ENCODE measurements at places on chromosomes 1 and 21. TPM values are rescaled to one million over a fixed set of nuclear protein-coding genes. Genes with fewer than 3 reads are reported as not detected.

Gene CNTN2
- 131 TPM for total RNA-seq

Gene POLR3C
- total RNA-seq, result 24.6 TPM

Gene PPFIA4
- 108 TPM for total RNA-seq

Gene MSH4
- 1.6 TPM for total RNA-seq

Gene S100A5
- total RNA-seq, result not detected

Gene PTPRU
- total RNA-seq, result 65.2 TPM

Gene AMPD1
- not detected for total RNA-seq

Gene SYDE2
- 8.5 TPM for total RNA-seq

Gene TTC34
- total RNA-seq, result 1.1 TPM

Gene TGFB2
- 33.0 TPM for total RNA-seq

Gene NMNAT2
- total RNA-seq, result 149 TPM

Gene LCE3D
- not detected for total RNA-seq

Gene ALPL
- total RNA-seq, result 19.7 TPM

Gene CYB561D1
- 12.8 TPM for total RNA-seq

Gene NUP210L
- not detected for total RNA-seq

Gene LCE3A
- not detected for total RNA-seq

Gene CA6
- not detected for total RNA-seq

Gene TMEM222
- 60.9 TPM for total RNA-seq

Gene GJB5
- total RNA-seq, result 1.4 TPM
